C1 segment of cervical spinal cord (tissue), 14 donors: ENCODE measurements at places on chromosomes 6 and 20.
A peak's percentile ranks its signal among the peaks of the same experiment; 100 is the strongest.

DNA sequence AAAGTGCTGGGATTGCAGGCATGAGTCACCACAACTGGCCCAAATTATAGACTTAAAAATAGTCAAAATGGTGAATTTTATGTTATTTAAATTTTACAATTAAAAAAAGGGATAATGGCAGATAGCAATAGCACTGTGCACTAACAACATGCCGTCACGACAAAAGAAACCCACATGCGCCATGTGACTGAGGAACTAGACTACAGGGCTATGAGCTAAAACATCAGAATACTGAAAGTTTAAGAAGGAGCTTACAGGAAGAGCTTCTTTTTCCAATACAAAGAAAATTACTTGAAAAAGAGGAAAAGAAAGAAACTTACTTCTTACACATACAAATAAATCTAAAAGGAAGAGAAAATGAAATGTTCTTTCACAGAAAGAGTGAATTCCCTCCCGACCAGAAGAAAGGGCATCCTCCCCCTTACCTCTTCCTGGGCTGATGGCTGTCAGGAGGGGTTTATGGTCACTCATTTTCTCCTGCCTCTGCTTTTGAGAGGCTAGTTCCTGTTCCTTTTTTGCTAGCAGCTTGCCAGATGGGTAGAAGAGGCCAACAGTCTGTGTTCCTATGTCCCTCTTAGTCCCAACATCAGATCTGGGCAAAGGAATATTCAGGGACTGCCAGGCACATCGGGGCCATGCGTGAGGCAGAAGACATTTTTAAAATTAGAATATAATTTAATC, 54.5 kb downstream of the DZANK1 start:
- no peak for DNase-seq

- DNase-seq, result no peak
Observed at GRCh38 chr6:24113891-24114290, 12.1 kb upstream of the NRSN1 start.

DNA sequence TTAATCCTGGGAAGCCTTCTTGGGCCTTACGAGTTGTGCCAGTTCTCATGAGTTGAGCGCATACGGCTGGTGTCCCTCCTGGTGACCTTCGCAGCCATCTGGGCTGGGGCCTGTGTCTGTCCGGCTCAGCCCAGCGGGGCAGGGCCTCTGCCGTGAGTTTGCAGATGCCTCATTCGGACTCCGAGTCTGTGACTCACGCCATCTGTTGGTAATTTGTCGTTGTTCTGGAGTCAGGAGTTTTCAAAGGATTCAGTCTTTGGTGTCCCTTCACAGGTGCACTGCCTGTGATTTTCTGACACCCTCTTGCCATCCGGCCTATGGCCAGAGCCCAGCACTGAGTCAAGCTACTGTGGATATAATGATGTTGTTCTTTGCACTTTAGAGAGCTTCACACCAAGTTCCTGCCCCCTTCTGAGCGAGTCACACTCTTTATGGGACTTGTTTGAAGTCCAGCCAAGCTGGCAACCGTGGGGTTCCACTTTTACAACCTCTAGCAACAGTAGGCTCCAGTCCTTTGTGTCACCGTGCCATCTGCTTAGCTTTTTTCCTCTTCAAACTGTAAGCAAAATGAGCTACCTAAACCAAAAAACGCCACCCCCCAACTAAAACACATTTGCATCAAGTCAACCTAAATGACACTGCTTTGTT, 175.6 kb downstream of the AIG1 start:
- DNase-seq, result no peak

- no peak for DNase-seq
Observed at GRCh38 chr20:15992564-15992963, 580.7 kb downstream of the KIF16B start.

GRCh38 chr6:53943395-53943794, 148.6 kb downstream of the LRRC1 start:
- DNase-seq, result peak; percentile 48

DNA sequence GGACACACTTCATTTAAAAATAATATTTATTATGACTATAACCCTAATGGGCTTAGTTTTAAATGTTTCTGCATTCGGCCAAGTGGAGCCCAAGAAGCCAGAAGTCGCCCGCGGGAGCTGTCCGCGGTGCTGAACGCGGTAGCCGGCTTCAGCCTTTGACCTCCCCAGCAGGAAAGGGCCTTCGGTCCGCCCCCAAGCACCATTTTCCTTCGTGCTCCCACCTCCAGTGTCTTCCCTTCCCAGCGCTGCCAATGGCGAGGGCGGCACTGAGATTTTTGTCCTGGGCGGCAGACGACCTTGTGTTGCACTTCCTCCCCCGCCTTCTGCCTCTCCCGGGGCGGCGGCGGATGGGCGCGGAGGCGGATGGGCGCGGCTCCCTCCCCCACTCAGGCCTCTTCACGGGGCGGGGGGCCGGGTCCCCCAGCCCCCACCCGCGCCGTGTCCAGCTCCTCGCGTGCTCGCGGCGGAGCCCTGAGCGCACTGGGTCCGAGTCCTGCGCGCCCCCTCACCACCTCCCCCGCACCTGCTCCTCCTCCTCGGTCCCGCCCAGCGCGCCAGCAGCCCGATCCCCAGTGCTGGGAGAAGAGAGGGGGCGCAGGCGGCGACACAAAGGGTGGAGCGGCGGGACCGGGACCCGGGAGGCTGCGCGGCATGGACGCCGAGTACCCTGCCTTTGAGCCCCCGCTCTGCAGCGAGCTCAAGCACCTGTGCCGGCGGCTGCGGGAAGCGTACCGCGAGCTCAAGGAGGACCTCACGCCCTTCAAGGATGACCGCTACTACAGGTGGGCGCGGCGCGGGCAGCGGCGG, 23.6 kb upstream of the TMEM181 start:
- DNase-seq, result no peak

GRCh38 chr6:82741325-82741995, 324.2 kb downstream of the UBE3D start:
- DNase-seq, result no peak

GRCh38 chr6:17291778-17292177, 10.6 kb downstream of the RBM24 start:
- DNase-seq, result no peak

- no peak for DNase-seq
Observed at GRCh38 chr20:63129376-63129965, 86.5 kb downstream of the YTHDF1 start.

DNA sequence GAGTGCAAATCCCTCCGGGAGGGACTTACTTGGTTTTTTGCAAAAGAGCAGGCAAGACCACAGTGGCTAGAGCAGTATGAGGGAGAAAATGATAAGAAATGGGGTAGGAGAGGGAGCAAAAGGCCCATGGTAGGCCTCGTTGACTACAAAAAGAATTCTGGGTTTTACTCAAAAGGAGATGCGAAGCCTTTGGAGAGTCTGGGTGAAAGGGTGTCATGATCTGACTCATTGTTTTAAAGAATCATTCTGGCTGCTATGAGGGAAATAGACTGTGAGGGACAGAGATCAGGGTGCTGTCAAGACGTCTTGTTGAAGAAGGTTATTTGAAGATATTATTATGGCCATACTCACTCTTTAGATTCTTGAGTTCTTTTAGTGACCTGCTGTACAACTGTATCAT, 13.0 kb downstream of the TBC1D32 start:
- no peak for DNase-seq

- DNase-seq, result no peak
Observed at GRCh38 chr20:53735536-53736050, 142.0 kb upstream of the ZNF217 start.

GRCh38 chr6:44169886-44170570, 11.4 kb downstream of the CAPN11 start:
- DNase-seq, result no peak

DNA sequence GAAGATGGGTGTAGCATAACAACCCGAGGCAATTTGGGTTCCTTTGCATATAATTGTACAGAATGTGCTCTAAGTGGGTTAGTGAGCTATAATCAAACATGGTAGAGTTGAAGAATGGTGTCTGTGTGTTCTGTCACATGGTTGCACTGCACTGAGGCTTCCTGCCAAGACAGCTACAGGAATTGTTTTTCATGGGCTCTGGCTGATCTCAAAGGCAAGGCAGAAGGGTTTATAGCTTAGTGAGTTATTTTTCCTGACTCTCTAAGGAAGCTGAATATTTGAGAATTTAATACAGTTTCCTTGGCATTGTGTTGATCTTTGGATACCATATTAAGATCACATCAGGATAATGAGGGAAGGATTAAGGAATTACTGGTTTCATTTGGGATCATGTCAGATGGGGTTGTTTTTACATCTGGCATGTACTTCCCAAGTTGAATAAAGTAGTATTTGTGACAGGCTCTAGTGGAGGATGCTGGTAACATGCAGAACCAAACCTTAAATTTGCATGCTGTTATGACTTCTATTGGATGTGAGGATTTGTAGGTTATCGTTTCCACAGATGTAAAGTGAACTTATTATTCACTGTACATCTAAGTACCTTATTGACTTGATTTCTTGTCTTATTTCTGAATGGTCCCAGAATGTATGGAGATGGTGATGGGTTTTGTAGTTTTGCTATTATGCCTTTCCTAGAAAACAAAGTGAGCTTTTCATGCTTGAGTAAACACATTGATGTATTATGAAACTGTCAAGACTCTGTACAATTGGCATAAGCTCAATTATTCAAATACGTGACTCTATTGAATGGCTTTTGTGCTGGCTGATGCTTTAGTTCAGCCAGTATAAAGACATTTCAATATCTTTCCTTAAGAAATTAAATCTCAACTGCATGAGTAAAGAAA, 43.3 kb downstream of the LRRC1 start:
- DNase-seq, result peak; percentile 20

GRCh38 chr20:63442100-63442493, 30.4 kb downstream of the KCNQ2 start:
- no peak for DNase-seq

- no peak for DNase-seq
Observed at GRCh38 chr6:64160486-64160885, 524.9 kb downstream of the PHF3 start.

DNA sequence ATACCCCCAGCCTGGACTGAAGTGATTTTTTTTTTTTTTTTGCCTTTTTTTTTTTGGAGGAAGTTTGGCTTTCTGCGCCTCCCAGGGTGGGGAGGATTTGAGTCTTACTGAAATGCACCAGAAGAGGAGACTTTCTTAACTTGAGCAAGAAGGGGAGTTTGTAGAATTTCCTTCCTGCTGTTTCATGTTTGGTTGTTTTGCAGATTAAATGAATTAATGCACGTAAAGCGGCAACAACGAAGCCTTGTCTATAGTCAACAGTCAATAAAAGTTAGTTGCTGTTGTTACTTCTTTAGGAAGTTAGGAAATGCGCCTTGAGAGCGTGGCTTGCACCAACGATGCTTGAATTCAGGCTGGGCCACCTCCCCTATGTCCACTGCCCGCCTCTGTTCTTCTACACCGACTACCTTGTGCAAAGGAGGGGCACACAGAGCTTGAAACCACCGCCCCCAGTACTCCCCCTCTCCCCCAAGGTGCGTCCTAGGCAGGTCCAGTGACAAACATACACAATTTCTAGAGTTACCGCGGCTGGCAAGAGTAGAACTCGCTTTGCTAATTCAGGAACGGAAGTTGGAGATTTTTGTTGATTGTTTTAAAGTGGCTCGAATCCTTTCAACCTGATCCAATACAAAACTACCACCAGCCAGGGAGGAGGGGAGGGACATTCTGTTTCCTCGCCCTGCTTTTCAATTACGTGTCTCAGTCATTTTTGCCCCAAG, 830 bp upstream of the CYP24A1 start:
- no peak for DNase-seq

DNA sequence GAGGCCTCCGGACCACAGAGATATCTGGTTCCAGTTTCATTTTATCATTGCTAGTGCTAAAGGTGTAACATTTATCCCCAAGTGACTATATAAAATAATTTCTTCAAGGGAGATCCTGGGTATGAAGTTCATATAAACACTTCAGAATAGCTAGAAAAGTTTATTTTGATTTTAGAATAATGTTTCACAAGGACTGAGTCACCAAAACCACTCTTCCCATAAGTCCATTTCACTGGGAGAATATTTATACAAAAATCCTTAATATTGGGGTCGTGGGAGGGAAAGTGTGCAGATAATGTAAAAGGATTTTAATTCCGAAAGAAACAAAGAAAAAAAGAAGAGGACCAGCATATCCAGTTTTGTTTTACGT, 128.1 kb downstream of the ISM1 start:
- no peak for DNase-seq

- no peak for DNase-seq
Observed at GRCh38 chr6:98823428-98824161, 10.8 kb upstream of the POU3F2 start.

DNA sequence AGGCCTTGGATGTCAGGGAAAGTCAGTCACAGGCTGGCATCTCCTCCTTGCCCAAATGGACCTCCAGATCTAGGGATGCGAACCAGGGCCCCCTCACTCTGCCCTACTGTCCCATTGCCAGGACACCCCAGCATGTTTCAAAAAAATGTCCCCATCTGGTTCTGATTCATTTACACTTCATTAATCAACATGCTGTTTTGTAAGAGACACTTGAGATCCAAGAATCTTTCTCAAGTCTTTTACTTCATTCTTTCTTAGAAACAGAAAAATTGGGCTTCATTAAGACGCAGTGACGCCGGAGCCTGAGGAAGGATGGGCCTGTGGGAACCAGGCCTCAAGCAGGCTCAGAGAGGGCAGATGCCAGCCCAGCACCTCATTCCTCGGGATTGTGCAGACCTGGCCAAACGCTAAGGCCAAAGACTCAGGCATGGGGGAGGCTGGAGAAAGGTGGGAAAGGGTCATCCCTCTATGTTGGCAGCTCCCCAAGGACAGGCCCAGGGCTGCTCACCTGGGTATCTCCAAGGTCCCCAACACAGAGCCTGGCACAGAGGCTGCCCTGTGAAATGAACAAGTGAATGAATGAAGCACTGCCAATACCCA, 3.8 kb downstream of the RSPO4 start:
- no peak for DNase-seq

DNA sequence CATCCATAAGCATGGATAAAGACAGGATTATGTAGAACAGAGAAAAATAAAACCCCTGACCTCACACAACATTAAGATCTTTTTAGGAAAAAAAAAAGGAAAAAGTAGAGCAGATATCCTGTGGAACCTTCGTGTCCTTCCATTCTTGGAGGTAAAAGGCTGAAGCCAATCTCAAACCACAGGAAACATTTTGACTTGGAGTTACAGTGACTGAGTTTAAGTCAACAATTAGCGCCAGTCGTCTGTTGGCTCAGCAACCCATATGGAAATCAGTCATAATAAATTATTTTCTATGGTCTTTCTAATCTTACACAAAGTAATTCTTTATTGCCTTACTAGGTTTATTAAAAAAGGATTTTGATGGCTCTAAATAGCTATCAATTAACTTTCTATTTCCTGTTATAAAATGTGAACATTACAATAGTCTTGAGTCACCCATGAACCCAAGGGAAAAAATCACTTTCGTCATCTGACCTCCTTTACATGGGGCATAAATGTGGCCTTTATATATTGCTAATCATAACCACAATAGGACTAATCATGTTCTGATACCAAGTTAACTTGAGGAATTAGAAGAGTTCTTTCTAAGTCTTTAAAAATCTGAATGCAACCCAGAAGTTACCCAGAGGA, 592.9 kb downstream of the TFAP2B start:
- no peak for DNase-seq

GRCh38 chr6:106739387-106739786, 110.0 kb downstream of the QRSL1 start:
- DNase-seq, result peak; percentile 8

GRCh38 chr6:167667204-167668018, 159.3 kb upstream of the AFDN start:
- DNase-seq, result no peak
